ENCODE measurements at places on chromosomes 1 and 21.
A peak's percentile ranks its signal among the peaks of the same experiment; 100 is the strongest.

DNA sequence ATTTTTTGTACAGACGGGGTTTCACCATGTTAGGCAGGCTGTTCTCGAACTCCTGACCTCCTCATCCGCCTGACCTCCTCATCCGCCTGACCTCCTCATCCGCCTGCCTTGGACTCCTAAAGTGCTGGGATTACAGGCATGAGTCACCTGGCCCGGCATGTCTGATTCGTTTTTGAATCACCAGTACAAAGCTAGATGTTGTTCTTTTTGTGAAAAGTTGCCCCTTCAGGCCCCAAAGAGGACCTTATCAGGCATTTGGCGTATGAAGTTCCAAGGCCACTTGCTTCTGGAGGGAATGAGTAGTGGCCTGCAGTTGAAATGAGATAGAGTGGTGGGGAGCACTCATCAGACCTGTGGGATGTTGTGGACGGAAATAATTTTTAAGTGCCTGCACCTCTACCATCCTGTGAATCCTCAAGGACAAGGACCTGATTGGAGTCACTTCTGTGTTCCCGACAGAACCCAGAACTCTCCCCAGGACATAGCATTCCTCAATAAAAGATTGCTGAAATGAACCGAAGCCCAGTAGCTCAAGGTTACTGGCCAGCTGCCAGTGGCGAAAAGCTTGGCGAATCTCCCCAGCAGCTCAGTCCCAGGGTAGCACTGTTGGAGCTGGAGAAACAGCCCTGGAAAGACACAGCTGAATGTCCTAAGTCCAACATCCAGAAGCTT is 50.1 kb downstream of the NDUFS5 start:
- no peak for DNase-seq

DNA sequence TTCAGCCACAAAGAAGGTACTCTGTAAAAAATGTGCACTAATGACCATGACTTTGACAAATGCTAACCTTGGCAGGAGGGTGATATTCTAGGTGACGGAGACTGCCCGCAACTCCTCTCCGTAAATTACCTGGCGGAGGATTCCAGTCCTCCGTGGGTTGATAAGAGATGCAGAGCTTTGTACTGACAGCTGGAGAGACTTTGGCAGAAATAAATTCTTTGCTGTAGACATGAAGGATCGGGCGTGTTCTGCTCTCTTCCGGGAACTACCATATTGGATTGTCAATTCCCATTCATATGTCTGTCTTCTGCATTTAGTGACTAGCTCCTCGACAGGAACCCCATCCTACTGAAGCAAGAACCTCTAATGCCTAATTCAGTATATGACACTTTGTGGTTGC is 158.3 kb upstream of the KAZN start:
- DNase-seq: no peak

GRCh38 chr1:68725001-68725752 is 228.3 kb upstream of the DEPDC1 start:
- DNase-seq: no peak

GRCh38 chr1:197235355-197235754 is 32.7 kb upstream of the CRB1 start:
- no peak for DNase-seq

DNA sequence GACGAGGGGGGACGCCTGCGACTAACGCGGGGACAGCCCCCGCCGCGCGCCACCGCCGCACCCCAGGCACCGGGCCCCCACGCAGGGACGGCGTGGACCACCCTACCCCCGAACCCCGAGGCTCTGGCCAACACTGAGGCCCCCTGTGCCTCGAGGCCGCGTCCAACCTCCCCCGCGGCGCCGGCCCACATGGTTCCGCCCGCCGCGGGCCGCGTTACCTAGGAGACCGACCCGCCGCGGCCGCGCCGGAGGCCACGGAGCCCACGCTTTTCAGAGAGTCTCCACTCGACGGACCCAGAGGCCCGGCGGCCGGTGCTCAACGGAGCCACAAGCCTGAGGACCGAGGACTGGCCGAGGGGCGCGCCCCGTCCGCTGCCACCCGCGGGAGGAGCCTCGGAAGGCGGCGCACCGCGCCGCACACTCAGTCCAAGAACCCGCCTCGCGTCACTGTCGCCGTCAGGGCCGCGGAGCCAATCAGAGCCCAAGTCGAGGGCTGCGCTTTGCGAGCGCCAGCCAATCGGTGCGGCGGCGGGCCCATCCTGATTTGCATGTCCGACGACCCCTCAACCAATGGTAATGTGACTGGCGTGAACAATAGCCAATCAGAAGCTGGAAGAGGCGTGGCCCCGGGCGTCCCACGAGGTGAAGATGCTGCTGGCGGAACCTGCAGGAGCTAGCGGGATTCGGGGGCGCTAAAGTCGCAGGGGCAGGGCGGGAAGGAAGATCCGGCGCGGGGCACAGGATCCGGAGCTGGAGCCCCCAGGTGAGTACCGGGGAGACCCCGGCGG is at the start of gene NPHP4:
Gene NPHP4 (minus strand): TSS at position 400 of the 788 bp plus-strand sequence. CDS start 6,136 bp downstream, outside the sequence.
- peak; percentile 99 for DNase-seq

DNA sequence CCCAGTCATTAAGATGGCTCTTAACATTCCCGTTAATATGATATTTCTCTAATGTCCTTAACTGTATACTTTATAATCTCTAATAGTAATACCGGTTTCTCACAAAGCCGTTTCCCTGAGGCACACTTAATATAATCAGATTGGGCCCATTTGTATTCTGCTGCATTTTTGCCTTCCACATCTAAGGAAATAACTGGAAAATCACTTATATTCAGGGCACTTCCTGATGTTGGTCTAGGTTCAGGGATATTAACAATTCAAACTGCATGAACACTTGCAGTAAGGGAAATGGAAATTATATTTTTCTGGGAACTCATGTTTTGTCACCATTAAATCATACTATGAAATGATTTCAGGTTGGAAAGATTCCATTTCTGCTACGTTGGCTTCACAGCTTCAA is 119.8 kb downstream of the TPR start:
- no peak for DNase-seq

DNA sequence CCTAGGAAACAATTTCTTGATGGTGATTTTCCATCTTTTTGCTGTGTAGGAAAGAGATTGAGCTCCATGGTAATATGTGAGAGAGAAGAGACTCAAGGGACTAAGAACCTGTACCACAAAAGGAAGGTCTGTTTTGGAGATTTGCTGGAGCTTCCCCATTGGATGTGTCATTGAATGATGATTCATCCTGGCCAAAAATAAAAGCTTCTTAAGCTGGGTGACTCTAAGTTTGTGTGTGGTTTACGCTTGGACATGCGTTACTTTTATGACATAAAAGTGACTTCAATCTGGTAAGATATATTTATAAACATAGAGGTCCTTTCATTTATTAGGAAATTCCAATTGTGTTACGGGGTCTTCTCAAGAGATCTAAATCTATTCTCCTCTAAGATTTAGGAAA is 17.4 kb upstream of the IL19 start:
- DNase-seq: no peak

DNA sequence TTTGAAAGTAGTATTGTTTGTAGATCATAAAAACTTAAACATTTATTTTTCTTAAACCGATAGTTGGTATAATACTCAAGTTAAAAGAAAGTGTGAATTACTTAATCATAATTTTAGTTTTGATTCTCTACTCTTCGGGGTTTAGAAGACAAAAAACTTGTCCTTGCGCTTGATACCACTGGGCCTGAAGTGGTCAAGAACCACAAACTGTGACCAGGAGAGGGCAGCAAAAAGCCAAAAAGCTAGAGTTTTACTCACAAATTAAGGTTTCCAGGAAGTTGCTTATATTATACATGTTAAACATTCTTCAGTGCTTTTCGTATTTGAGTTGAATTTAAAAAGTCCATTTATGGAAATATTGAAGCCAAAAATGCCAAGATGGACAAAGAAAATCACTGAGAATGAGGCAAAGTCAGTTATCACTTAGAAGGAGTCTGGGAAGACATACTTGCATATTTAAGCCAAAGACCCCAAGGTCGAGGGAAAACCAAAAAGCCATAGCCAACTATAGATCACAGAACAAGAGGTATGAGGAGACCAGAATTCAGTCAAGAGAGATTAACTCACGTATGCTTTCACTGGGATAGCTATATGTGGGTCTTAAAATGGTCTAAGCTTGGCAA is 34.2 kb downstream of the EFCAB7 start:
- no peak for DNase-seq

- no peak for DNase-seq
Measured at GRCh38 chr1:218376722-218377121, 31.6 kb downstream of the TGFB2 start.

DNA sequence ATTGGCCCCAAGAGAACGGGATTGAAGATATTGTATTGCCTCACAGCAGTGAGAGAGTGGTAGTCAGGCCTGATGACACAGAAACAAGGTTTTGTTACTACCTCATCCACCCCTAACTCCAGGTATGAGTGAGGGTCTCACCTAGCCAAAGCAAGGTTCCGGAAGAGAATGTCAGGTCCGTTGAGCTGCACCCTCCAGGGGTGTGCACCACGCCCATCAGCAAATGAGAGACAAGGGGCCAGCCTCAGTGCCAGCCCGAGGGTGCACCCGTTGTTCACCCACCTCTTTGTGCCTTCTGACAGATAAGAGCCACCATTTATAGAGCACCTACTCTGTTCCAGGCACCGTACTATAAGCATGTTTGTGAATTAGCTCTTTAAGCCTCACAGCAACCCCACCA is 121.9 kb upstream of the IPO9 start:
- no peak for DNase-seq

GRCh38 chr1:39680751-39681150 is 8.8 kb upstream of the NT5C1A start:
- DNase-seq: no peak

DNA sequence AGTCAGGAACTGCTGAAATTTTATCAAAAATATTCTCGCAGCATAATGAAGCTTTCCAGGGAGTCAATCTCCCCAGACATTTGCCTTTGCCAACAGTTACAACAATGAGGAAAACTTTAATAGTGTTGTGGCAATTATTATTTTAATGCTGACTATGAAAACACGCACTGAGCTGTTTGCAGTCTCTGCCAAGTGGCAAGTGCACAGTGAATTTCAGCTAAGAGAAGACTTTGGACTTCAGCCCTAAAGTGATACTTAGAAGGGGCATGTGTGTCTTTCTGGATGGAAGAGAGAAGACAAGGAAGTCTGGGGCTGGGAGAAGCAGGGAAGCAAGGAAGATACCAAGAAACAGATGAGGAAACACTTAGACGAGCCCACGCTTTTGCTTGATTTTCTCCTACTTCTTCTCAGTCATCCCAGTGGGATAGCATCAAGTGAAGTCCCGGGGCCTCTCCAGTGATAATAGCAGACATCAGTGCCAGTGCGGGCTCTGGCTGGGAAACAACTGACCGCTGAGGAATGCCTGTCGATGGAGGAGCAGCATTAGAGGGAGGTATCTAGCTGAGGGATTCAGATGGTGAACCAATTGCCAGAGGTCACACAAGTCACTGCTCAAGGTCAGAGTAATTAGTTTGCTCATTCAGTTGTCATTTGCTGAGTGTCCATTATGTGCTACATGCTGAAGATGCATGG is 196.3 kb downstream of the TTLL7 start:
- DNase-seq: no peak

GRCh38 chr1:10217748-10218441 is 7.5 kb downstream of the KIF1B start:
- DNase-seq: no peak

DNA sequence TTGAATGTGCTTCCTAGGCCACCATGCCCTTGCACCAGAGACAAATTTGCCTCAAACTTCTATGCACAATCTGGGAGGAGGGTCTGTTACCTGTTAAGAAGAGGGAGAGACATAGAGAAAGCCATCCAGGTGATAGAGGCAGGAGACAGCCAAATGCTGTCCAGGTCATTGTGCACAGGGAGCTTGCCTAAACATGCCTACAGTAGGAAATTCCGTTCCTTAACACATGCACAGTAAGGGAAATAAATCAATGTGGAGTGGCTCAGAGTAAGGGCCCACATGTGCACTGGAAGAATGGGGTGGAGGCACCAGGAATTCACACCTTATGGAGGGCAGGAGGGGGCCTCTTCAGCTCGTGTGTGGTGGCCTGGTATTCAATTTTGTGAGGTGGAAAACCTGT is 19.5 kb upstream of the CREG1 start:
- no peak for DNase-seq

- DNase-seq: no peak
Measured at GRCh38 chr1:25443030-25443699, 12.5 kb downstream of the MACO1 start.

- peak; percentile 19 for DNase-seq
Measured at GRCh38 chr1:1665815-1666251, 7.0 kb upstream of the CDK11B start.

DNA sequence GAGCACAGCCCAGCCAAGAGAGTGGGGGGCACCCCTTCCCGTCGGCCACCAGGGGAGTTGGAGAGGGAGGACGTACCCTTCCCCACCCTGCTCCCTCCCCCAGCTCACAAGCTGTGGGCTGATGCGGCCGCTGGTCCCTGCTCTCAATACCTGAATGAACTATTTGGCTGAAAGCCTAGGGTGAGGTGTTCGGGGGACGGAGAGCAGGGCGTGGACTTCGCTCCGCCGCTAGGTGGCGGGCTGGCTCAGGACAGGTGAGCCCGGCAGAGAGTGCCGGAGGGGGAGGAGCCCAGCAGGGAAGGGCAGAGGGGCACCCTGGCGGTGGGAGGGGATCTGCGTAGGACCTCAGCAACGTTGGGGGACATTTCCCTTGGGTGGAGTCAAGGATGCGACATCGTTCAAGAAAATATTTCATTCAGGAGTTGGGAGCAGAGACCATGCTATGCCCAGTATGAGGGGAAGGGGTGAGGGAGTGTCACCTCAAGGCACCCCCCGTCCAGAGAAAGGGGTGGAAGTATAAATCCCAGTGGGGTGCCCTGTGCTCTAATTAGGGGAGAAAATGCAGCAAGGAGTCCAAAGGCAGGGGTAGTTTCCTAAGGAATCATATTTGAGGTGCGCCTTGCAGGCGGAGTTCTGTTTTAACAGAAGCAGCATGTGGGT is 12.0 kb upstream of the RHBG start:
- peak; percentile 30 for DNase-seq

GRCh38 chr1:24641646-24642151 is 1.4 kb upstream of the SRRM1 start:
- no peak for DNase-seq

DNA sequence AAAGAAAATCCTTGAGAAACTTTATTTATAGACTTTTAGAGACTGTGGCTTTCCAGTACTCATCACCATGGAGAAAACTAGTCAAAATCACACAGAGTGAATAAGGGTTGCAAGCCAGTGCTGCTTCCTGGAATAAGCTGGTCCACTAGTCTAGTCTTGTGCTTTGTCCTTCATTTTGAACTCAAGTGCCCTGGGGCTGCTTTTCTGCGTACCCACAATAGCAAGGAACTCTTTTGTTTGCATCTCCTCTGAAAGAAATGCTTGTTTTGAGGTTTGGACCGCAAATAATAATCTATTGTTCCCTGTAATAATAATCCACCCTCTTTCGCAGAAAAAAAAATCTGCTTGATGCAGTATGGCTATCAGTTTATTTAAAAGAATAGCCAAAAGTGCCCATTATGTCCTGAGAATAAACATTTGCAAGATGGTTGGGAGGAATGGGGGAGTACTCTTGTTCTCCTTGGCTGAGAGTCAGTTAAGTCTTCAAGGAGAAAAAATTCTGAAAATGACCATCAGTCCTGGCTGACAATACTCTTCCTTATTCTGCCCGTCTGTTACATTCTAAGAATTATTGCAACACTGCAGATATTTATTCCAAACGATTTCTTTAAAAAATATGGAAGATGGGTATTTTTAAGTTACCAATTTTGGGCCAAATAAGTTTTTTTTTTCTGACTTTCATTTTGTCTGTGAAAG is 41.9 kb downstream of the MPZL1 start:
- no peak for DNase-seq

- DNase-seq: no peak
Measured at GRCh38 chr21:25462517-25462971, 144.7 kb downstream of the MRPL39 start.

Measured in stimulated activated CD8-positive, alpha-beta memory T cell treated with anti-CD3 and anti-CD28 coated beads, Interleukin-7, amount 100 ng/mL, for 24 hours (primary cell).